ENCODE measurements at places on chromosomes 7 and 10. TPM values are rescaled to one million over a fixed set of nuclear protein-coding genes. Genes with fewer than 3 reads are reported as not detected.

Gene GRB10
- total RNA-seq: 86.2 TPM

Gene UNCX
- total RNA-seq: not detected

Gene NPY4R
- not detected for total RNA-seq

Gene ANKRD30A
- total RNA-seq: not detected

Gene PHYHIPL
- not detected for total RNA-seq

Gene MSS51
- 2.9 TPM for total RNA-seq

Gene AP4M1
- total RNA-seq: 12.1 TPM

Gene KLF14
- 0.17 TPM for total RNA-seq

Gene CYP3A7
- 0.86 TPM for total RNA-seq

Gene CAMK2B
- not detected for total RNA-seq

Gene PCGF6
- 4.5 TPM for total RNA-seq

- no peak for DNase-seq
Observed at GRCh38 chr10:71397296-71398212, 834 bp downstream of the CDH23 start.

GRCh38 chr10:68154211-68154497, 44.9 kb downstream of the MYPN start:
- DNase-seq: no peak

- DNase-seq: no peak
Observed at GRCh38 chr10:75782463-75783248, 351.2 kb downstream of the LRMDA start.

DNA sequence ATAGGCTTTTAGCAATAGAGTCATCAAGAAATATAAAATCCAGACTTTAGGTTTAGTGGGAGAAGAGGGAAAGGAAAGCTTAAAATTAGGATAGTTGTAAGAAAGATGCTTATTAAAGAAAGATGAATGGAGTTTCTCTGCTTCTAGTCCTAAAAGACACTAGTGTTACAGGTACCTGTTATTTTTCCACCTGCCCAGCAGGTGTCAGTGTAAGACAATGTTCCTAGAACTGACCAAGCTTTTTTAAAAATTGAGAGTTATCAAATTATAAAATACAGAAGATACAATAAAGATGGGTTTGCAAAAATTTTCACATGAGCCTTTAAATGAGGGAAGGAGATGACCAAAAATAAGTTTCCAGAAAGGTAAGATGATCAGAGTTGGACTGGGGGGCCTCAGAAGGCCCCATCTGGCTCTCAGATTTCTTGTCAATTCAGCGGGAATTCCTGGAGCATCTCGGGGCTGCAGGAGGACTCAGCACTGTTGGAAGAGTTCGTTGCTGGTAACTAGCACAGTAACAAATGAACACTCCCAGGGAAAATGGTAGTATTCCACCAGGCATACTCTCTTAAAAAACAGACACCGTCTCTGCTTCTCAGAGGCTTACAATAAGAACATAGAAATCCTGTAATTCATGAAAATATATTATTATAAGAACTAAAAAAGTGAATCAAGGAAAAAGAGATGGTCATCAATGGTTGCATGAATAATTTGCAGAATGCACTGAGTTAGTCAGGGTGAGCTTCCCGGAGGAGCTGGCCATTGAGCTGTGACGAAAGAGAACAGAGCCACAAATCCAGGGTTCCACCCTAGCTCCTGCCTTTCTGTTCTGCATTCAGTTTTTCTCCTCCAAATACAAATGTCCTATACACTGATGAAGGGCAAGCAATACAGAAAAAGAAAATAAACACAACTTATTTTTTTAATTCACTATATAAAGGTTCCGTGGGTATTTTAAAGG, 71.8 kb upstream of the PIK3CG start:
- peak; percentile 53 for DNase-seq

- DNase-seq: peak; percentile 18
Observed at GRCh38 chr7:134844200-134844599, 64.8 kb downstream of the CALD1 start.

- DNase-seq: no peak
Observed at GRCh38 chr7:117347480-117347879, 24.6 kb upstream of the WNT2 start.

GRCh38 chr7:77479536-77480088, 57.5 kb upstream of the PTPN12 start:
- DNase-seq: no peak

- peak; percentile 63 for DNase-seq
Observed at GRCh38 chr7:1401011-1401410, 58.3 kb downstream of the MICALL2 start.

DNA sequence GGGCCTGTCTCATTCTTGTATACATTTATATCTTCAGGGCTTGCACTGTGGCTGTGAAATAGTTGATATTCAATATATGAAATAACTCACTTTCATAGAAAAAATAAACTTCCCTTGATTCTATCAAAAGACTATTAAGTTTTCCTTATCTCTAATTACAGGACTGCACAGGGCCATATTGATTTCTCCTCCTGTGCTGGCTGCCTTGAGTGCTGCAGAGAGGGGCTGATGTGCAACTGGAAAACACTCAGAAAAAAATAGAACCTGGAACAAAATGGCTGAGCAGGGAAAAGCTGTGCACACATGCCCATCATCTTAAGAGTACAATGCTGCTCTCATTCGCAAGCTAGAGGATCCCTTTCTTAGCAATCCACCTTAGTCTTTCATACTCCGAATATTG, 5.9 kb upstream of the HDAC9 start:
- DNase-seq: no peak

DNA sequence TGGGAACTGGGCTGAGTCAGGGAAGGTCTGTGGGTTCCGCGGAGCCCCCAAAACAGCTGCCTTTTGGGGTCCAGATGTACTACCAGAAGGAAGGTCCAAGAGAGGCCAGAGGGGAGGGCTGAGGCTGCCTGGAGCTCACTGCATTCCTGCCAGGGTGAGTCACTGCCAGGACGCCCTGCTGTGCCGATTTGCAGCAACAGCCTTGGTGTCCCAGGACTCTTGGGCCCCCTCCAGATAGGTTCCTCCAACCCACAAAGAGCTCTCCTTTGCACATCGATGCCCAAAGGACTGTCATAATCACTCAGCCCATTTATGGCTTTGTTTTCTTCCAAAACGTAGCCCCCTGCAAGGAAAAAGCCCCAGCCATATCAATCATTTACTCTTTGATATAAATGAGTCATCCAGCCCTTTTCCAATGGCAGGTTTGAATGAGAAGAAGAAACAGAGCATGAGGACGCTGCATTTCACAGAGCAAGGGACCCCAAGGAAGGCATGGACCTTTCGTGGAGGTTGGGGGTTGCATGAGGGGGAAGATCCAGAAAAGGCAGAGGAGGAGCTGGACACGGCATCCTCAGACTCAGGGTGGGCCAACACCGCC, 32.2 kb upstream of the COL13A1 start:
- peak; percentile 84 for DNase-seq

DNA sequence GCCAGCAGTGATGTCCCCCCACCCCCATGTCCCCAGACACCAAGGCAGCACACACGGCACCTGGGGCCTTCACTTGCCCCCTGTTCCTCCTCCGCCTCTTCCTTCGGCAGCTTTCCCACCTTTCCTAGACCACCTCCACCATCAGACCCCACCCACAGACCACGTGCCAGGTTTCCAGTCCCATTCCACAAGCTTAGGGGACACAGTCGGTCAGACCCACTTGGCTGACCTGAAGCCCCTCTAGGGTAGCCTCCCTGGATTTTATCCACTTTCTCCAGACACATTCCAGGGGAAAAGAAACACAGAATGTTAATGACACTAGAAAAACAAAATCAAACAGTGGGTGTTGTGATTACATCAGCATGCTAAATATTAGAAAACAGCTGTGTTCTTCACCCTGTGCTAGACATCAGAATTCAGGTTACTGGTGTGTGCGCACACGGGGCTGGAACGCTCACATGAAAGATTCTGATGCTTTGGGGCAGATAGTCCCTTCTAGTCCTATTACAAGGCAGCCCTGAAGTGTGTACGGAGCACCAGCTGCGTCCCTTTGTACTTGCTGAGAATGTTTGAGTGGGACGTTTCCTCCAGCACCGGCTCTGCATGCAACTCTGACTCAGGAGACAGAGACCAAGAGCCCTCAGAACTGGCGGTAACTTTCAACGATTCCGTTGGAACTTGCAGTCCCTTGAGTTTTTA, 75.5 kb upstream of the PPP2R2D start:
- no peak for DNase-seq

GRCh38 chr10:79084012-79084971, 15.5 kb downstream of the ZMIZ1 start:
- DNase-seq: peak; percentile 91

- no peak for DNase-seq
Observed at GRCh38 chr7:85512790-85513189, 325.9 kb upstream of the SEMA3D start.

DNA sequence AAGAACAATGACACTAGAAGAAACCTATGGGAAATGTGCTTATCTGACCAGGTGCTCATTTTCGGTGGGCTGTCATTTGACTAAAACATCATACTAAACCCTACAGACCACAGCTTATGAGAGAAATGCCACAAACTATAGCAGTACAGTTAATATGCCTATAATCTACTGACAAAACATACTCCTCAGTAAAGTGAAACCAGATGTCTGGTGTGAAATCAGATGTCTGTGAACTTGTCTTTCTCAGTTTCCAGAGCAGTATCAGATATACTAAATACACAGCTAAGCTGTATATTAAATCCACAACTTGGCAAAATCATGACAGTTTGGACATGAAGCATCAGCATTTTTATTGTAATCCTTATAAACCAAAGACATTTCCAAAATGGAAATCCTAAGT, 3.3 kb downstream of the IMMP2L start:
- DNase-seq: no peak

- no peak for DNase-seq
Observed at GRCh38 chr10:83542774-83543411, 596.4 kb upstream of the GHITM start.

- no peak for DNase-seq
Observed at GRCh38 chr7:42672339-42672999, 239.4 kb downstream of the C7orf25 start.

- DNase-seq: no peak
Observed at GRCh38 chr10:19812976-19813375, 3.3 kb upstream of the PLXDC2 start.

DNA sequence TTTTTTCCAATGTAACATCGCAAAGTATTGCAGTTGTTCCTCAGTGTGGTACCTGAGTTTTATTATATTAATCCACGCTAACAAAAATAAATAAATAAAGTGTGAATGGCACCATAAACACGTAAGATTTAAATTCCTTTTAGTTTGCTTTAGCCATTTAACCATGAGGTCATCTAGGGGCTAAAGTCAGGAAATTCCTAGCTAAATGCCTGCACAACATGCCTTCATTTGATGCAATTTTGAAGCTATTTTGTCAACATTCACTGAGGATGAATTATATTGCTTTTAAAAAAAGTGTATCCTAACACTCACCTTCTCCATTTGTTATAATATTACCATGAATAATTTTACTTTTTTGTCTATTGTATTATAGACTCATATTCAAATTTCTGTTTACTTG, 714.4 kb downstream of the GATA3 start:
- no peak for DNase-seq

DNA sequence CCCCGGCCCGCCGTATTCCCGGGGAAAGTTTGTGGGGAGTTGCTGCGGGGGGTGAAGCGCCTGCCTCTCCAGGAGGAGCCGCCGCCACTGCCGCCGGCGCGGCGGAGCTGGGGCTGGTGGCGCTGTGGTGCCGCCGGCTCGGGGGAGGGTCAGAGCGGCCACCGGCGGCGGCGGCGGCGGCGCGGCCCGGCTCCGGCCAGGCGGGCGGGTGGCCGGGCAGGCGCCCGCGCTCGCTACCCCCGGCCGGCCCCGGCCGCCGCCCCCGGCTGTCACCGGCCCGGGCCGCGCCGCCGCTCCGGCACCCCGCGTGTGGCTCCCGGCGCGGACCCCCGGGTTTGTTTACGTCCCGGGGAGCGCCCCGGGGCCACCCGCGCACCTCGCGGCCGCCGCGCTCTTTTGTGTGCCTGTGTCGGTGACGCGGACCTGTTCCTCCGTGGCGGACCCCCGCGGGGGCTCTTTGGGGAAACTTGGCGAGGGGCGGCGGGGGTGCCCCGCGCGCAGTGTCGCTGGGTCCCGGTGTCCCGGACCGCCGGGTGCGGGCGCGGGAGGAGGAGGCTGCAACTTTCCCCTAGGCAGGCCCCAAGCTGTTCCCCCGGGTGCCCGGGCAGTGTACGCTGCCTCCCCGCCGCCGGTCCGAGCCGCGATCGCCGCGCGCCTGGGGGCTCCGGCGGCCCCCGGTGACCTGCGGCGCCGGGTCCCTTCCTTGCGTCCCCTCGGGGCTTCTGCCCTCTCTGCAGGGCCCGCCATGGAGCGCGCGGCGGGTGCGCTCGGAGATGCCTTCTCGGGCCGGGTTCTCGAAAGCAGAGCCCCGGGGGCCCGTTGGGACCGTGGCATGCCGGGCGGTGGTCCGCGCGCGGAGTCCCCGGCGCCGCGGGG, 593 bp upstream of the CUX1 start:
- DNase-seq: peak; percentile 55

GRCh38 chr7:105656922-105657521, 75.7 kb upstream of the EFCAB10 start:
- DNase-seq: peak; percentile 48
